Stimulated activated CD8-positive, alpha-beta memory T cell treated with anti-CD3 and anti-CD28 coated beads, Interleukin-4, amount 100 ng/mL, for 48 hours (primary cell): ENCODE measurements at places on chromosomes 13 and 19.

GRCh38 chr19:30064348-30064699, 122.3 kb downstream of the URI1 start:
- no peak for DNase-seq

DNA sequence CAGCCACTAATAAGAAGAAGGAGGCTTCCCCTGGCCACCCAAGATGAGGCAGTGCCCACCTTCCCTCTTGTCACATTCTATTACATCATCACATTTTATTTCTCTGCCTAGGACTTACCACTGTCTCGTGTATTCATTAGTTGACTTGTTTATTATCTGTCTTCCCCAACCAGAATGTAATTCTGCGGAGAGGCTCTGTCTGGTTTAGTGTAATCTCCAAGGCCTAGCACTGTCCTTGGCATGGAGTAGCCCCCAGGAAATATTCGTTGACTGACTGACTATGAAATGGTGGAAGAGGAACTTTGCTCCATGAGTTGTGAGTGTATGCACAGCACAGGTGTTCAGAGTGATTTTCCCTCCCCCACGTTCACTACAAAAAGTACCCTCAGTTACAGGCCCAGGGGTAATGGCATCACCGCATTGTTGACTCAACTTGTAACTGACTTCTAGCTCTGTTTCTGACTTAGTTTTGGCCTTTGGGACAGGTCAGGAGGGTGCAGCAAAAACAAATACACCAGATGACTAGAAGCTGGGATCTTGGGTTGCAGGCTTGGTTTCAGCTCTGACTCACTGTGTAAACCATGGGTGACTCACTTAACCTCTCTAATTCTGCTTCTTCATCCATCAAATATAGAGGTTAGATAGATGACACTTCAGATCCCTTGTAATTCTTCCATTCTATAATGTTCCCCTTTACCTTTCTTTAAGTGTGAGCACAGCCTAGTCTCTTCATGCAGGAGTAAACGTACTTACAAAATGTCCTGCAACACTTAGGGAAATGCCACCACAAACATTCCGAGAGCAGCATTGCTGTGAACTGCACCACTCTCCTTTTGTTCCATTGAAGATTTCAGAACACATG, 229.7 kb downstream of the KCNRG start:
- peak; percentile 63 for DNase-seq

GRCh38 chr13:20156702-20157101, 4.2 kb downstream of the GJA3 start:
- no peak for DNase-seq

- no peak for DNase-seq
These were observed 438.1 kb downstream of the FGF9 start for GRCh38 chr13:22108979-22109378.

- DNase-seq = no peak
These were observed 90.3 kb upstream of the TMTC4 start for GRCh38 chr13:100764937-100765336.

GRCh38 chr13:112481458-112481857, 105.3 kb downstream of the SPACA7 start:
- DNase-seq = no peak

GRCh38 chr19:39765091-39766076, 13.3 kb upstream of the LEUTX start:
- peak; percentile 66 for DNase-seq

- DNase-seq = peak; percentile 31
These were observed 641 bp upstream of the SOX21 start for GRCh38 chr13:94712812-94713560.

DNA sequence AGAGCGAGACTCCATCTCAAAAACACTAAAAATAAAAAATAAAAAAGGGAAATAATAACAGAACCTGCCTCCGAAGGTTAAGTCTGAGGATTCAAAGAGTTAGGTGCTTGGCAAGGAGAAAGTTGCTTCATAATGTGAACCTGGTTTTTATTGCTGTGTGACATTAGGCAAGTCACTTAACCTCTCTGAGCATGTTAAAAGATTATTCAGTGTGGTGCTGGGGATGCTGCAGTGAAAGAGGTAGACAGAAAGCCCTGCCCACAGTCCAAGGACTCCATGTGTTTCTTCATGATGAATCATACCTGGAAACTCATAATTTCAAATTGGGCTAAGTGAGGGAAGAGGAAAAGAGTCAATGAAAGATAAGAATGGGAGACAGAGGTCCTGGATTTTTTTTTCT, 2.4 kb downstream of the IL27RA start:
- DNase-seq = no peak

- no peak for DNase-seq
These were observed 38.4 kb upstream of the RAP2A start for GRCh38 chr13:97395447-97396136.
